Stimulated activated CD4-positive, alpha-beta T cell treated with anti-CD3 and anti-CD28 coated beads, Interleukin-12 subunit alpha, Interleukin-12 subunit beta, amount 100 ng/mL, for 48 hours (primary cell): ENCODE measurements at places on chromosomes 11 and 22.

DNA sequence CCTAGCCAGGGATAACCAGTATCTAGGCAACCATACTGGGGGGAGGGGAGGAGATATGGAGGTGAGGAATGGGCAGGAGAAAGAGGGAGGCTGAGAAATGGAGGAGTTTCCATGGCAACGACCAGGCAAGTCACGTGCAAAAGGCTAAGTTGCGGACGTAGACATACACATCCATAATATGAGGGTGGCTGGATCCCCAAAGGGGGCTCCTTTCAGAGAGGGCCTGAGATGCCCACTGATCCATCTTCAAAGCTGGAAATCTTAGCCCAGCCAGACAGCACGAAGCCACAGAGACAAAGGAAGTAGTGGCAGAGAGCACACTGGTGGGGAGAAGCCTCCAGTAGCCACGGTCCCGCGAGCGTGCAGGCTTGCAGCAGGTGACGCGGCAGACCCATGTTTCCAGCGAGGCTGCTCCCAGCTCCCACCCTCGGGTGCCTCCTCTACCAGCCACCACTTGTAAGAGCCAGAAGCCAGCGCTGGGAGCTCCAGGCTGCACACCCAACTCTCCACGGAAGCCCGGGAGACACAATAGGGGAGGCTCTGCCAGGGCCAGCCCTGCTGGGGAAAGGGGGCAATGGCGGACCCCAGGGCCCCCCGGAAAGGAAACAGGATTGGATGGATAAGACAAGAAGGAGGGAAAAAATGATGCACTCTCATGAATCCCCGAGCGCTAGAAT lies 938 bp downstream of the FXYD6 start:
- no peak for DNase-seq

DNA sequence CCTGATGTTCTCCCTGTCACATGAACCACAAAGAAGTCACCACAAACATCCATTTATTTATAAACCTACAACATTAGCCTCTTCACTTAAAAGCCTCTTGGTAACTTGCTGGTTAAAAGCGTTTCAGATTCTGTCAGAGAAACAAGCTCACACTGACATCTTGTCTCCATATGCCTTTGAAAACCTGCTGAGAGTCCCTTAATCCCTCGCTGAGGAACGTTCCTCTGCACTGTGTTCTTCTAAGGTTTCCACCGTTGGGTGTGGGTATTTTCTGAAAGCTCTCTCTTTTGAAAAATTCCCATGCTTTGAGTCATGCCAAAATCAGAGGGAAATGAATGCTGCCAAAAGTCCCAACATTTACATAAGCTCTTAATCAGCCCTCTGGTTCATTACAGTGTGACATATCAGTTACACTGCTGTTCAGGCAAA lies 149.8 kb downstream of the CCDC34 start:
- DNase-seq: no peak

- DNase-seq: no peak
Measured at GRCh38 chr11:116715383-116715782, 57.4 kb downstream of the BUD13 start.

DNA sequence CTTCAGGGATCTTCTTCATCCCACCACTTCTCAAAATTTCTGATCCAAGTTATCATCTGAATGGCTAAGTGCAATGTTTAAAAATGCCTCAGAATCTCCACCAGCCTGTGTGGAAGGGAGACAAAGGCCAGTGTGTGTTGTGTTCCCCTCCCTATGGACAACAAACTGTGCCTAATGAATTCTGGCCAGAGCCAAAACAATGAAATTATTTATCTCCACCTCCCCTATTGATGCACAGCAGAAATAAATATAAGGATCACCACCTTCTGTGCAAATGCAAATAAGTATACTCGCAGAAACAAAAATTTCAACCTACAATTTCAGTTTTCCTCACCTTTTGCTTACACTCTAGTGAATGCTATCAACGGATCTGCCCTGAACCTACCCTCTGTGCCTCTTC lies 75.8 kb downstream of the GAB2 start:
- no peak for DNase-seq

- no peak for DNase-seq
Measured at GRCh38 chr22:36449596-36450175, 31.8 kb downstream of the TXN2 start.

- no peak for DNase-seq
Measured at GRCh38 chr11:103994094-103994493, 42.3 kb upstream of the DDI1 start.

- DNase-seq: no peak
Measured at GRCh38 chr11:47587723-47588326, 1.3 kb downstream of the FAM180B start.

DNA sequence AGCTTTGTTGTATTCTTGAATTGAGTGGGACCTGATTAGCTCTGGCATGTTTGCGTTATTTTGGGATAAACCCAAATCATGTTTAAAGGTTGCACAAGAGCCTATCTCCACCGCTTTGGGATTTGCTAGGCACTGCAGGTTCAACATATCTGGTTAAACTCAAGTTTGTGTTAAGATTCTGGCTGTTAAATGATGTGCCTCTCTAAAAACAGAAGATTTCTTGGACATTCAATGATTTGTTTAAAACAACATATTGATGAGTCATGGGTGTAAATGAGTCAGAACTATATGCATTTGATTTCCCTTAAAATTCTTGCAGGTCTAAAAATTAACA lies 67.4 kb downstream of the AMOTL1 start:
- DNase-seq: no peak

DNA sequence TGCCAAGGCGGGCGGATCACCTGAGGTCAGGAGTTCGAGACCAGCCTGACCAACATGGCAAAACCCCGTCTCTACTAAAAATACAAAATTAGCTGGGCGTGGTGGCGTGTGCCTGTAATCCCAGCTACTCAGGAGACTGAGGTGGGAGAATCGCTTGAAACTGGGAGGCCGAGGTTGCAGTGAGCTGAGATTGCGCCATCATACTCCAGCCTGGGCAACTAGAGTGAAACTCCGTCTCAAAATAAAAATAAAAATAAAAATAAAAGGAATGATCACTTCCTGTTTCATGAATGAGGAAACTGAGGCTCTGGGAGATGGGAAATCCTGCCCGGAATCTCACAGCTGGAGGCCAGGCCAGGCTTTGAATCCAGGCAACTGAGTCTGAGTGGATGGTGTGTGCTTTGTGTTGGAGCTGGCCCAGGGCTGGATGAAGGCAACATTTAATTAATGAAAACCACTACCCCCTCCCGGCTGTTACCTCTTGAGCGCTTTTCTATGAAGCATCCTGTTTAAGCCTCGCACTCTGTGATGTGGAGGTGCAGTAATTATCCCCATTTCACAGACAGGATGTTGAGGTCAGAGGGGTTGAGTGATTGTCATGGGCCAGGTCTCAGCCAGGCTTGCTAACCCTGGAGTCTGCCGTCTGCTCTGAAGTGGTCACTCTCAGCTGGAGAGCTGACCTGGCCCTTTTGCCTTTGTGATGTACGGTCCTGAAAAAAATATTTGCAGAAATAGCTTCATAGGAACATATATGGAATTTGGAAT lies 27.8 kb downstream of the LRP5 start:
- DNase-seq: no peak

GRCh38 chr22:20430101-20430719 lies 7.4 kb downstream of the SCARF2 start:
- DNase-seq: no peak

DNA sequence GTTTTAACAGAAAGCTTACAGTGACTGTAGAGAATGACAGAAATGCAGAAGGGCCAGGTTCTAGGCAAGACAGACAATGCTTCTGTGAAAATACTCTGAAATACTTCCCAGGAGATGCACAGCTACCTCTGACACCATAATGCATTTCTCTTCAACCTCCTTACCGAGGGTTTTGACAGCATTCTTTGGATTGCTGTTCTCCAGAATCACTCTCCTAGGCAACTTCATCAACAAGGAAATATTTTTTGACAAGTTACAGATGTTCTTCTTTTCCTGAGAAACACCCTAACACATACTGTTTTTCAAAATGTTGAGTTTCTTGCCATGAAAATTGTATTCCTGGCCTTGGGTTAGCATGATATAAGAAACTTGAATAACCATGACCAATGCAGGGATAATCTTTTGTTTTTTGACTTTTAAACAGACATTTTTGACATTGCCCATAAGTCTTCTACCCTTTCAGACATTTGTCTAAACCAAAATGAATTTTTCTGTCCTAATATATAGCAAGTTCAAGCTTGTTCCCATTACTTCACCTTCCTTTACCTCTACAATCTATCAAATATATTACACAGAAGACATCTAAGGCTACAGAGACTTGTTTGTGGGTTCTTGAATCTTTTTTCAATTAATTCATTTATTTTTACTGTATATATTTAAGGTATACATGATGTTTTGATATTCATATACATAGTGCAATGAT lies 108.1 kb downstream of the CCDC34 start:
- no peak for DNase-seq

- DNase-seq: no peak
Measured at GRCh38 chr11:128806506-128807261, 60.4 kb downstream of the KCNJ1 start.
